ENCODE measurements at places on chromosomes 1 and 21.

DNA sequence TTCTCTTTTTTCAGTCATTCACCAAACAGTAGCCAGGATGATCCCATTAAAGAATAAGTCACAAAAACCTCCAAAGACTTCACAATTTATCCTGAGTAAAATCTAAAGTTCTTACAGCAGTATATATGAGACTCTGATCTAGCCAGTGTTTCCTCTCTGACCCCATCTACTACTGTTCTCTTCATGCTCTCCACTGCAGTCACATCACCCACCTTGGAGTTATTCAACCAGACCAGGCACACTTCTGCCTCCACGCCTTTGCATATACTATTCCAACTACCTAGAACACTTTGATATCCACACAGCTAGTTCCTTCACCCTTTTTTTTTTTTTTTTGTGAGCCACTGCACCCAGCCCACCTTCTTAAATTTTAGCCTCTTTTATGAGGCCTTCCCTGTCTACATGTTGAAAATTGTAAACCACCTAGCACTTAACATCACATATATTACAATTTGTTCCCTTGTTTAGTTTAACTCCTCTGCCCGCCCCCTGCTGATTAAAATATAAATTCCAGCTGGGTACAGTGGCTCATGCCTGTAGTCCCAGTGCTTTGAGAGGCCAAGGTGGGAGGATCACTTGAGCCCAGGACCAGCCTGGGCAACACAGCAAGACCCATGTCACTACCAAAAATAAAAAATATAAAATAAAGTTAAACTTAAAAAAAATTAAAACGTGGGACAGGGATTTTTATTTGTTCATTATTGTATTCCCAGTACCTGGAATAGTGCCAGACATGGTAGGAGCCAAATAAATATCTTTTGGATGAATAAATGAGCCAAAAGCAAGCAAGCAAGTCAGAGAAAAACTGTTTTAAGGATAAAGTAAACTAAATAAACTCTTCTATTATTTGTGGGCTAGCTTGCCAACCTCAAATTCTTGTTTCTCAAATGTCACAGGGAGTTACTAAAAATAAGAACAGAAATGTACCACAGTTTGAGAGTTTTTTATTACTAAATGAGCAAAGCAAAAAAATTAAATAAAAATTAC lies 35.2 kb upstream of the MUTYH start:
- no peak for DNase-seq
- no peak overlapping the region for H3K4me3 ChIP-seq
- no peaks in the 10 kb centered on the region for H3K4me1 ChIP-seq

DNA sequence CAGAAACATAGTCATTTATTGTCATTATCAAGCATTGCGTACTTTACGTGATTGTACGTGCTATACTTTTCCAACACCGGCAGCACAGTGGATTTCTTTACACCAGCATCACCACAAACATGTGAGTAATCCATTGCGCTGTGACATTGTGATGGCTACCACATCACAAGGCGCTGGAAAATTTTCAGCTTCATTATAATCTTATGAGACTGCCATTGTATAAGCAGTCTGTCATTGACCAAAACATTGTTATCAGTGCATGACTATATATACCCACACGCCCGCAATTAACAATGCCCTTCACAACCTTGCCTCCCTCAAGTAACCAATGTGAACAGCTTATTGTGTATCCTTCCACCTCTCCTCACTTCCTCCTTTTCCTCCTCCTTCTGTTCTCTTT lies 137.6 kb downstream of the ZZZ3 start:
- H3K27me3 ChIP-seq: no peaks in the 10 kb centered on the region
- no peaks in the 10 kb centered on the region for H3K36me3 ChIP-seq
- no peak for DNase-seq
- H3K4me1 ChIP-seq: no peaks in the 10 kb centered on the region

DNA sequence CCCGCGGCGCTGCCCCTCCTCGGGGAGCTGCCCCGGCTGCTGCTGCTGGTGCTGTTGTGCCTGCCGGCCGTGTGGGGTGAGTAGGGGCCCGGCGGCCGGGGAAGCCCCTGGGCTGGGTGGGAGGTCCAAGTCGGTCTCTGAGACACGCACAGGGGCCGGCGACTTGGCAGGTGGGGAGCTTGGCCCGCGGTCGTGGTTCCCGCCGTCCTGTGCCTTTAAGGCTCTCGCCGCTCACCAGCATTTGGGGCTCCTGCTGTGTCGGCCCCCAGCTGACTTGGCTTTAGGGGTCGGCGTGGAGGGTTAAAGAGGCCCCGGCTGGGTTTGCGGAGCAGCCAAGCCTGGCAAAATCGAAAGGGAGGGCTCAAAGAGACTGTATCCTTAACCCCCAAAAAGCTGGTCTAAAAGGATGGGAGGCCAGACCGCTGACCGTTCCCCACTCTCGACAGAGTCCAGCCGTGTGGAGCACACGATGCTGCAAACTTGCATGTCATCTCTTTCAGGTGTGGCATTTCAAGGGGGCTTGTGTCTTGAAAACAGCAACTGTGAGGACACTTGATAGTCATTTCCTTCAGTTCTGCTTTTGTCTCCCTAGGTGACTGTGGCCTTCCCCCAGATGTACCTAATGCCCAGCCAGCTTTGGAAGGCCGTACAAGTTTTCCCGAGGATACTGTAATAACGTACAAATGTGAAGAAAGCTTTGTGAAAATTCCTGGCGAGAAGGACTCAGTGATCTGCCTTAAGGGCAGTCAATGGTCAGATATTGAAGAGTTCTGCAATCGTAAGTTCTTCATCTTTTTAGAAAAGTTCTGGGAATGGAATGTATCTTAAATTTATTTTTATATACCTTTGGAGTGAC lies 540 bp downstream of the CD55 start:
- DNase-seq: no peak
- peaks cover 23% of the 10 kb centered on the region for H3K36me3 ChIP-seq
- no peaks in the 10 kb centered on the region for H3K27me3 ChIP-seq
- peak overlapping the region; percentile 97 for H3K27ac ChIP-seq
- peak overlapping the region; percentile 100 for H3K4me3 ChIP-seq

DNA sequence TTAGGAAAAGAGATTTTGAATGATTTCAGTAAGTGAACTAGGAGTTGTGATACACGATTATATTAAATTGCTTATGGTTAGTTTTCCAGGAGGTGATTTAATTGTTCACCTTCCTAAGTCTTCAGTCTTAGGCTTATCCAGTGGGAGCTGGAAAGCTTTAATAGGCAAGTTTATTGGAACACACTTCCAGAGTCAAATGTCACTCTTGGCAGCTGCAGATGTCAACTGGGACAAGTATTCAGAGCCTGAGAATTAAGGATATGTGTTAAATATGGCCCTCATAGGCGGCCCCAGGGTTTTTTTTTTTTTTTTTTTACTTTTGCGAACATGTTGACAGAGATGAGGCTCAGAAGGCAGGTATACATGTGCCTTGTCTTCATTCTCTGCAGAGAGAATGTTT lies 29.2 kb downstream of the UCK2 start:
- H3K36me3 ChIP-seq: no peaks in the 10 kb centered on the region
- H3K27me3 ChIP-seq: no peaks in the 10 kb centered on the region
- H3K27ac ChIP-seq: no peak overlapping the region

All from CD8-positive, alpha-beta memory T cell (primary cell).